ENCODE measurements at places on chromosomes 6 and 20.

DNA sequence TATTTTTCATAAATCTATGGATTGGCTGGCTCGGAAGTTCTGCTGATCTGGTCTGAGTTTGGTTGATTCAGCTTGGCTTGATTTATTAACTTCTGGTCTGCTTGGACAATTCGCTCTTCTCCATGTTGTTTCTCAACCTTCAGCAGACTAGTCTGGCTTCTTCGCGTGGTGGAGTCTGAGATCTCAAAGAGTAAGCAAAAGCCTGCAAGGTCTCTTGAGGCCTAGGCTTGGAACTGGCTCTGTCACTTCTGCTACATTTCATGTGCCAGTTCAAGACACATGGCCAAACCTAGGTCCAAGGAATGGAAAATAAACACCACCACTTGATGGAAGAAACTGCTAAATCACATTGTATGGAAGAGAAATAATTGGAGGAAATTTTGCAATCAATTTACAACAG is 115.1 kb upstream of the JAG1 start:
- no peak for DNase-seq

DNA sequence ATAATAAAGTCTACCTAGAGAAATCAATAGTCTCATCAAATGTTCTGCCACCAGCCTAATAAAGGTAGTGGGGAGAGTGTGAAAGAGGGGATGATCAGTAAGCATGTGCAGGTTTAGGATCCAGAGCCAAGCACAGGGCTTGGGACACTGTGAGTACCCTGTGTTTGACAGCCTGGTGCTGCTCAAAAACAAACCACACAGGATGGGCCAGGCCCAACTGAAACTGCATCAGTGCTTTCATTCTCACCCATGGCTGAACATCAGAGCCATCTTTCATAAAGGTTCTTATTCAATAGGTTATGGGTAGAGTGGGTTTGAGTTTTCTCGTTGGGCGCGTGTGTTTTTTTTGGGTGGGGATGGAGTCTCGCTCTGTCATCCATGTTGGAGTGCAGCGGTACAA is 87.3 kb upstream of the NHSL1 start:
- no peak for DNase-seq

DNA sequence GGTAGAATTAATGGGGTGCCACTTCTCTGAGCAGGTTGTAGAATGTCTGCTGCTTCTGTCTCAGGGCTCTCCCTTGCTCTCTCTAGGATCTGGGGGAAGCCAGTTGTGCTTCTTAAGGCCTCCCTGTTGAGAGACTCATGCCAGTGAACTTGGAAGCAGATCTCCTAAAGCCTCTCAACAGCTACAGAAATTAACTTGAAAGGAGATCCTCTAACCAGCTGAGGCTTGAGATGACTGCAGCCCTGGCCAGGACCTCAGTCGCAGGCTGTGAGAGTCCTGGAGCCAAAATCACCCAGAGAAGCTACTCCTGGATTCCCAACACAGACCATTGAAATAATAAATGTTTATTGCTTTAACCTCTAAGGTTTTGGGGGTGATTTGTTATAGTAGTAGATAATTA is 180.2 kb upstream of the MARCKS start:
- DNase-seq = no peak

DNA sequence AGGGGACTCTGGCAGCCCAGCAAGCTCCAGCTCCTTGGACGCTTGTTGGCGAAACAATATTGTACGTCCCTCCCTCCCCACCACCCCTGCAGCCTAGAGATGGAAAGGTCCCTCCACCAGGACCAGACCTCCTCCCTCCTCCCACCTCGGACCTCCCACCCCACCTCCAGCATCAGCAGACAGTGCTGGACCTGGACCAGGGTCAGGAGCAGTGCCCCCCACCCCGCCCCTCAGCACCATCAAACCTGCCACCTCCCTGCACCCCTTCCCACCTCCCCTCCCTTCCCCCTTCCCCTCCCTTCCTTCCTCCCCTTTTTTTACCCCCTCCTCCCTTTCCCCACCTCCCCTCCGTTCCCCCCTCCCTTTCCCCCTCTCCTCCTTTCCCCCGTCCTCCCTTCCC is 98.4 kb downstream of the TAF4 start:
- DNase-seq = no peak

GRCh38 chr6:84774157-84774984 is 10.0 kb upstream of the TBX18 start:
- DNase-seq = no peak
